ENCODE measurements at places on chromosomes 6 and 20.
A peak's percentile ranks its signal among the peaks of the same experiment; 100 is the strongest.

DNA sequence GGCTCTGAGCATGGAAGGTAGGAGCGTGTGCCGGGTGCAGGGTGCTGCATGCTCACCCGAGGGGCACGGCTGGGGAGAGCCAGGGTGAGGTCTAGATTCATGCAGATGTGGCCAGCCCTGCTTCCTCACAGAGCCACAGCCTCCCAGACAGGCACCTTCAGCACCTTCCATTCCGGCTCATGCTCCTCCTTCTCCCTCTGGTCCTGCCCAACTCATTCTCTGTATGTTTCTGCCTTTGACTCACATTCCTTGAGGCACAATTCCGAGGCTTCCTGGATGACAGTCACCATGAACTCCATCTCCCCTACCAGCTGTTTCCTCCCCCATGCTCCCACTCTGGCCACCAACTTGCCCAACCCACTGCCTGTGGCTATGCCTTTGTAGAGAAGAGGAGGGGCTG lies 35.4 kb downstream of the DACT2 start:
- DNase-seq: no peak

DNA sequence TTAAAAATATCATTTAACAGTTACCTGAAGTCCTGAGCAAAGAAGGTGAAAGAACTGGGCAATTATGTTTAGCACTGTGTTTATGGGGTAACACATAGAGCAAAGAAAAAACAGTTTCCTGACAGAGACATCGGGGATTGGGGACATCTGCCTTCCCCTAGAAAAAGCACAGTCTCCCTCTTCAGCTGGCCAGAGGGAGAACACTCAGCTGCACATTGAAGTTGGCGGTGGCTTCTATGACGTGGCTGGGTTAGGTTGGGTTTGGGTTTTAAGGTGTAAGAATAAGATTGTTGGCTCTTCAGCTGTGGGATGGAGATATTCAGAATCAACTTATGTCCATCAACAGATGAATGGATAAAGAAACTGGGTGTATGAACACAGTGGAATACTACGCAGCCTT lies 124.0 kb upstream of the DTNBP1 start:
- no peak for DNase-seq

DNA sequence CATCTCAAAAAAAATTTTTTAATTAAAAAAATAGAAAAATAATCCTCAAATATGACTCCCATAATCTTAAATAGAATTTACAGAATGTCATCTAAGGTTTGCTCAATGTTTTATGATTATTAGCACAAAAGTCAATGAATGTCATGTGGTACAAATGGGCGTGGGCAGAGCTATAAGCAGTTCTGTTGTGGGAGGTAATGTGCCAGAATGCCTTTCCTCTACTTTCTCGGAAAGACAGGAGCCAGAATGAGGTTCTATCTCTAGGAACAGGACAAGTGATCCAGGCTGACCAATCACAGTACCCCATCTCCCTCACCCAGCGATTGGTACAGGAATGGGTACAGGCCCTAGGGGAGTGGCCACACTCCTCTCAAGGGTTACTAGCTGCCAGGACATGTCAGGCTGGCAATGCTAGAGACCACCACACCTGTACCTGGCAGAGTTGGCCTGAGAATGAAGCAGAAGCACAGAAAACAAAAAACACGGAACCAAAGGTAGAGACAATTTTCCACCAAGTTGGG lies 15.1 kb downstream of the RALGAPA2 start:
- no peak for DNase-seq

DNA sequence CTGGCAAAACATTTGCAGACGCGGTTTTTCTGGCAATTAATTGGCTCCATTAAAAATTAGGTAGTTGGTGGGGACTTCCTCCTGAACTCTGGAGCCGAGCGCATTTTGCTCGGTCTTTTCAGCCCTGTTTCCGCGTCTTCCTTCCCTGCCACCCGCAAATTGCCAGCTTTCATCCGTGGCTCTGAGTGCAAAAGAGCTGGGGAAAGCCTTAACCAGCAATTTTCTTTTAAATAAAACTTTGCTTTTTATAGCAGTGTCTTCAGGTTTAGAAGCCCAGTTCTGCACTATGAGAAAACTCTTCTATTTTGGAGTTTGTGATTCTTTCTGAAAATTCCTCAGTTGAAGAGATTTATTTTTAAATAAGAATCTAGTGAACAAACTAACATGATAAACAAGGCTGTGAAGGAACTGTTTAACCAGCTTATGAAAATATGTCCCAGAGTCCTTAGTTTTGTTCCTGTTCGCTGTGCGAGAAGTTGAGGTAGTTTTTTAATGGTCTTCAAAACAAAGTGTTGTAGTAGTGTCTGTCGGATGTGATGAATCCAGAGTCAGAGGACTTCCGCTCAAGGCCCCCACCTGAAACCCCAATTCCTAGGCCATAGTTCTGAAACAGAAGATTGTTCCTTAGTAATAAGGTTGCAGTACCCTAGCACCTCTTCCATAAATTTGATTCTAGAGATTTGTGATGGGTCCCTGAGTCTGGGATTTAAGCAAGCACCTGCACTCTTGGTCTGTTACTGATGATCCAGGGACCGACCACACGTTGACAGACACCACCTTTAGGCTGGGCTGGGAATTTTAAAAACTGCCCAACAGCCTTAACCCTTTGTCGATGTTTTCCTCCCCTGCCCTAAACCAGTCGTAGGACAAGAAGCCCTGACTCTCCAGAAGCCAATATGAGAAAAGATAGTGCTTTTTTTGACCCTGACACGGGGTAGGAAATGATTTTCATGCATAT lies 950 bp downstream of the KCTD20 start:
- DNase-seq: peak; percentile 25

GRCh38 chr6:25012657-25013056 lies 76.9 kb upstream of the RIPOR2 start:
- no peak for DNase-seq

DNA sequence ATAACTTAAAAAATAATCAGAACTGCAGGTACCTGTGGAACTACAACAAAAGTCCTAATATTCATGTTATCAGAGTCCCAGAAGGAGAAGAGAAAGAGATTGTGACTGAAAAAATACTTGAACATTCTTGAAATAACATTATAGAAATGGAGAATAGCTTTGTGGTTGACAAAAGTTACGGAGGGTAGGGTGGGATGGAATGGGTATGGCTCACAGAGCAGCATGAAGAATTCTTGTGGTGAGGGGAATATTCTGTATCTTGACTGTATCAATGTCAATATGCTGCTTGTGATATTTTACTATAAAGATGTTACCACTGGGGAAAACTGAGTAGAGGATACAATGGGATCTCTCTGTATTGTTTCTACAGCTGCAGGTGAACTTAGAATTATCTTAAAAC lies 122.5 kb downstream of the DST start:
- no peak for DNase-seq

DNA sequence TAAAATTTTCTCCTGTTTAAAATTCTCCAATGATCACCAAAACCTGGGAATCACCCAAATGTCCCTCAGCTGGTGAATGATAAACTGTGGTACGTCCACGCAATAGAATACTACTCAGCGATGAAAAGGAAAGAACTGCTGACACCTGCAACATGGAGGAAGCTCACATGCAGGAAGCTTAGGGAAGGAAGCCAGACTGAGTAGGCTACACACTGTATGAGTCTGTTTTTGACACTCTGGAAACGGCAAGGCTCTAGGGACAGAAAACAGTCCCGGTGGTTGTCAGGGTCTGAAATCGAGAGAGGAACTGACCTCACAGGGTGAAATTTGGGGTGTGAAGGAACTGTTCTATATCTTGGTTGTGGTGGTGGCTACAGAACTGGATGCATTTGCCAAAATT lies 25.2 kb upstream of the TLDC2 start:
- no peak for DNase-seq

GRCh38 chr6:161215193-161215592 lies 58.7 kb downstream of the AGPAT4 start:
- no peak for DNase-seq

- no peak for DNase-seq
These were observed 70.0 kb downstream of the TRMT6 start for GRCh38 chr20:5880326-5880725.

GRCh38 chr6:17361013-17361412 lies 32.4 kb upstream of the CAP2 start:
- DNase-seq: no peak

DNA sequence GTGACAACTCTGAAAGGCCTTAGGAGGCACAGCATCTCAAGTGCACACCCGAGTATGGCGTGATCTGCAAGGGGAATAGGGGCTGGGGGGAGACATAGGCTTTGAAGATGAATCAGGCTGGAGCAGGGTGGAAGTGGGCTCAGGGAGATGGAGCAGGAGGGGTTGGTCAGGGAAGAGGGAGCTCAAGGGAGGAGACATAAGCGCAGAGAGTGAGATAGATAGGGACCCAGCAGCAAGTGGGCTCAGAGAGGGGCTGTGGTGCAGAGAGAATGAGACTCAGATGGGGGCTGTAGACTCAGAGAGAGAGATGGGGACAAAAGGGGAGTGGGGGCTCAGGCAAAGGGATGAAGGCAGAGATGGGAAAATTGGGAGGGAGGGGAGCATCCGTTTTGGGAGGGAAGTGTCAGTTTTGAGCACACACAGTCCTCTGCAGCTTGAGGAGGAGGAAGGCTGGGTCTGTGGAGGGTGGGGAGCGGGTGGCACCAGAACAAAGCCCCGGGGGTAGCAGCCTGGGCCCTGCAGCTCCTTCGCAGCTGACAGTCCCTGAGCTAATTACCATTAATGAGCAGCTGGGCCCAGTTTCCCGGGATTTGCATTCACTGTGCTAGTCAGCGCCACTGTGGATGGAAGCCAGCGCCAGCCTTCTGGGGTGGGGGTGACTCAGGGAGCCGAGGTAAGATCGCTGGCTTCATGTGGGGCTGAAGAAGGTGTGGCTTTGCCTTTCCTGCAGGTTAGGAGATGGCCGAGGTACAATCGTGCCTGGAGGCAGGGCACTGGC lies 18.7 kb downstream of the SRXN1 start:
- no peak for DNase-seq

DNA sequence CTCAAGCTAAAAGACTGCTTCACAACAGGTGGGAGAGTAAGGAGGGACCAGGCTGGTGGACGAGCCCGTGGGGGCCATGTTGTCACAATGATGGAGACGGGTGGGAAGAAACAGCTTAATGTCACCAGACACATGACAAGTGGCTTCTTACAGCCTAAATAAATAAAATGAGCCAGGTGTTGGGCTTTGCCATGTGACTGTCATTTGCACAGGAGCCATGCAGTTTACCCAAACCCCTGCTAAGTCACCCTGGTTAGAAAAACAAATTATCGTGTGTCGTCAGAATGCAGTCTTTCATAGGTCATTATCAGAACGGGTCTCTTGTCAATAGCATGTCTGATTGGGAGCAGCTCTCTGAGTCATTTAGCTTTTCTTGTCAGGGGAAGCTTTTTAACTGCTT lies 18.5 kb downstream of the BTBD3 start:
- no peak for DNase-seq

- DNase-seq: no peak
These were observed 1.9 kb downstream of the SNX5 start for GRCh38 chr20:17966432-17967310.

DNA sequence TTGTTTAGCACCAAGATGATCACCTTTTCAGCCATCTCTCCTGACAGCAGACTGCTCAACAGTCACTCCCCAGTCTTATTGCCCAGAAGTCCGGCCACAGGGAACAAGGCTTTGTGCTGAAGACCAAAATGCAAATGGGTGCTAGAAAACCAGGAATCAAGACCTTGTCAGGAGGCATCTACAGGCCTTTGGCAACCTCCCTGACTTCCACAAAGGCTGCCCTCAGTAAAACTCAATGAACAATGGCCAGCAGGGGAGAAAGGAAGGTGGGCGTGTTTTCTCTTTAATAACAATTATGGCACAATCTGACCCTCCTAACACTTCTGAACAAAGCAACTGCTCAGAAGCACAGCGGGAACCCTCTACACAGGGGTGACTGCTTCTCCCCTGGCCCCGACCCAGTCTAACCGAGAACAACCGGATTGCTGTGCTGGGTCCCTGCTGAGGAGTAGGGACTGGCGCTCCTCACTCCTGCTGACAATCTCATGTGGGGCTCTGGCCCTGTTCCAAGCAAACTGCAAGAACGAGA lies 41.6 kb downstream of the PLCG1 start:
- DNase-seq: peak; percentile 6

DNA sequence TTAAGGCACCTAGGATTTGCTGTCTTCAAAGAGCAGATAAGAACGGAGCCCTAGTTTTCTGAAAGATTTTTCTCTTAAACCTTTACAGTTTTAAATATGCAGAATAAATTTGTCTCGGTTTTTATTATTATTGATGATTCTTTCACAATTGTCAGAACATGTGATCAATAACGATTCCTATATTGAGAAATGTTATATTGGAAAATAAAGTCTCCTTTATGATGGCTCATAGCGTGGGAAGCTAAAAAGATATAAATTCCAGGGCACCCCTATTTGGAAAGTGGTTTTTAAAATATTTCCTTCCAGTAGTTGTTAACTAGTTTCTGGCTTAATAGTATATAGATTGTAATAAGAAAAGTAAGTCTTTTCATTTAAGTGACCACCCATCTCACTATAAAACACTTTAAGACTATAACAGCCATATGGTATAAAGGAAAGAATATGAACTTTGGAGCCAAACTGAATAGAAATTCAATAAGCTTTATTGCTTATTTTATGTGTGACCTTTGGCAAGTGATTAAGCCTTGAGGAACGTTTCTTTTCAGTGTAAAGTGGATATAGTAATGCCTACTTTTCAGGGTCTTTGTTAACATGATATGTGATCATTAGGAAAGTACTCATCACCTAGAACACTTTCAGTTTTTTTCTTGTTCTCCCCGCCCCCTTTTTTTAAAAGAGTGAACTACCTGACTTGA lies 369.6 kb downstream of the LAMA2 start:
- no peak for DNase-seq

Data from activated CD4-positive, alpha-beta memory T cell treated with anti-CD3 and anti-CD28 coated beads for 36 hours (primary cell).